Activated T-helper 1 cell treated with Interleukin-2 at 50 U/mL for 16 hours (primary cell): ENCODE measurements at places on chromosomes 7 and 10.

GRCh38 chr7:149706398-149706797, 67.0 kb downstream of the ZNF467 start:
- no peak for DNase-seq

DNA sequence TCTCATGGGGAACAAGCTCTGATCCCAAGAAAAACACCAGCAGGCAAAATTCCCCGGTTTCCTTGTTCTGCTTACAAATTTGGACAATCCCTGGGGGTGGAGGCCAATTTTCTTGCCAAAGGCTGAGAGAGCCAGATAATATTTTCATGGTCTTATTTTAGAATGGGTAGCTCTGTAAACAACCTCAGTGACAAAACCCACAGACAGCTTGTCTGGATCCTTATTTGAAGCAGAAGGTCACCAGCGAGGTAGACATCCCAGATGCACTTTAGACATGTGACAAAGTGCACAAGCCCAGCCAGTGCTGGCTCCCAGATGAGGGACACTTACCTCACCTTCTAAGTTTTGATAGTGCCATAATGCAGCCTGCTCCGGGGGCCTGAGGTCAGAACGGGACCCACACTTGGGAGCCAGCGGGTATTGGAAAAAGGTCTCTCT, 102.6 kb upstream of the DDC start:
- no peak for DNase-seq

DNA sequence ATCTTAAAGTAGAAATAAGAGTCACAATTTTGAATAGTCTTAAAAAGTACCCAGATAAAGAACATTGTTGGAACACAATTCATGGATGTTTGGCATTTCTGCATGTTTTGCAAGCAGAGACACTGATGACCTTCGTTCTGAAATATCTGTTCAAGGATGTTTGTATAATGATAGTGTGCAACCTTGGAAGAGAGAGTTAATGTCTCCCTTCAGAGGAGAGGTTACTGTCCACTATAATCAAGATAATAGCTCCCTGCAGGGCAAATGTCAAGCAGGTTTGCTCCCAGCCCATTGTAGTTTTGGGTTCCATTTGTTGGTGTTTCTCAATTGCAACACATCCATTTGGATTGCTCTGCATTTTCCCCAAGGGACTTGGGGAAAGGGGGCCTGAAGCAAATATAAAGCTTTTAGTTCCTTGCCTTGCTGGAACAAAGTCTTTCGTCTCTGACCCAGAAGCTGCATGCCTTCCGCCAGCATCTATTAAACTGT, 45.2 kb downstream of the COL1A2 start:
- DNase-seq = no peak

DNA sequence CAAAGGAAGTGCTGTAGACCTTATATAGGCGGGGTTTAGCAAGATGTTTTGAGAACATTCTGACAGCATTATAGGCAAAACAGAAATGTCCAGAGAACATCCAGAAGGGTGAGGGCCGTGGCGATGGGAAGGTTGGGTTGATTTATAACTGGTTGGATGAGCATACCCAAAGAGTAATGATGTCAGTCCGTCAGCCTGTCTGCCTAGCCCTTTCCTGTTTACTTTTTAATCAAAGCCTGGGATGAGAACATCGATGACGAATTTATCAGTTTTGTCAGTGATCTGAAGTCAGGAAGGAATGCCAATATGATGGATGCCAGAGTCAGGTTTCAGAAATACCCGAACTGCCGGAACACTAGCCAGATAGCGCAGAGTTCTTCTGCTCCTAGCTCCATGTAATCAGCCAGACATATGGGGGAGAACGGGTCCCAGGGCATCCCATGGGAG, 33.8 kb upstream of the TRIM8 start:
- DNase-seq = no peak

DNA sequence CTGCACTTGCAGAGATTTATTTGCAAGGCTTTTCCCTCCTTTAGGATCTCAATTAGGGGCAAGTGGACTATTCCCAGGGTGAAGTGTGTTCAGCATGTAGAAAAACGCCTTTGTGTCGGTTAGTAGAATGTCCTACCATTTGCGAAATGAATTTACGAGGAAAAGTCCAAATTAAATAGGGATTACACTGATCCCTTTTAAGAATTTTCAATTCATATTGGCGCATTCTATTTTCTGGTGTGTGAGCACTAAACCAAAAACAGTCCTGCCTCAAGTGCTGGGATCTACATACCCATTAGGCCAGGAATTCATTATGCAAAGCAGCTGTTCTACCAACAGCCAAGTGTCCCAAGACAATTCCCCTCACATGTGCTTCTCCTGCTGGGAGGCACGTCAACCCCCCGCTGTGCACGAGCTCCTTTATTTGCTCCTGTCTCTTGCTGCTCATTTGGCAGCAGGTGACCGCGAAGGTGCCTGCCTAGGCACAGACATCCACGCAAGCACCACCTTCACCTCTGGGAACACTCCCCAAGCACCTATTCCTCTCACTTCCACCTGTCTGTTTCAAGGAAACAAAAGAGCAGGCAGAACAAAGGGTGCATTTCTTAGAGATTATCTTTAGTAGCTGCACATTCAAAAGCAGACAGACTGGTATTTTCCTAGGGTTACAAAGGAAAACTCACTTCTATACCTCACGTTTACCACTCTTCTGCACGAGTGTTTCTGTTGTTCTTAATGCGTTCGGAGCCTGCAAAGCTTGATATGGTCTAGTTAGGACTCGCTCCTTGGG, 134.6 kb upstream of the FGFR2 start:
- no peak for DNase-seq

- no peak for DNase-seq
Observed at GRCh38 chr7:95886501-95887090, 114.2 kb downstream of the DYNC1I1 start.

- DNase-seq = no peak
Observed at GRCh38 chr7:29306319-29306991, 111.9 kb downstream of the CHN2 start.

- DNase-seq = no peak
Observed at GRCh38 chr7:109879287-109879828, 1211.6 kb upstream of the LRRN3 start.

GRCh38 chr10:42734536-42734935, 48.1 kb upstream of the BMS1 start:
- DNase-seq = no peak

DNA sequence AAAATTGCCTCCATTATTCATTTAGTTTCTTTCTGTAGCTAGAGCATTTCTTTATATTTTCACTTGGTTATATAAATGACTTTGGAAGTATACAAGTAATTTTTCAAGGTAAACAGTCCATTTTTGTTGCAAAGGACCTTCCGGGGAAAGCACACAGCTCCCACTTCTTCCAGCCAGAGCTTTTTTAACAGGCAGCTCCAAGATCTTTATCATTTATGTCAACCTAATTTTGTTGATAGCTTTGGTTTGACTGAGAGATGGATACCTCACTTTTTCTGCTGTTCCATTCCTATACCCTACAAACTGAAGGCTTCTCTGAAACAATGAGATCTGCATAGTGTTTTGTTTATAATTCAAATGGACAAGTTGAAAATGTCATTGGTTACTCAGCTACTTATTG, 49.3 kb upstream of the RAB11FIP2 start:
- DNase-seq = no peak

DNA sequence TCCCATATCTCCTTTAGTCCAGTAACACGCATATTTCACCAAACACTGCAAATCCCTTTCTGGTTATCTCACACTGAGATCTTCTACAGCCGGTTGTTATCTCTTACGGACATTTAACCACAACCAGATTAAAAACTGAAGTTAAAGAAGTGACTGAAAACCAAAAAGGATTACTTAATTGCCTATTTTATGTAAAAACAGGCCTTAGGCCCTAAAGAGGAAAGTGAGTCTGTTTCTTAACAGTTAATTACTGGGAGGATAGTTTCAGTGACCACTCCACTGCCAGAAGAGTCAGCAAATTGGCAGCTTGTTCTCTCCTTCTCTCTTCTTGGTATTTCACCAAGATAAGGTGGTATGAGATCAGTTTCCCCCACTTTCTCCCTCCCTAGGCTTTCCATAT, 161.9 kb upstream of the MEOX2 start:
- no peak for DNase-seq

GRCh38 chr10:101216207-101217043, 12.8 kb downstream of the LBX1 start:
- no peak for DNase-seq

GRCh38 chr7:127904670-127904985, 126.6 kb downstream of the LRRC4 start:
- DNase-seq = no peak

- DNase-seq = no peak
Observed at GRCh38 chr10:58919927-58920654, 256.4 kb upstream of the PHYHIPL start.

DNA sequence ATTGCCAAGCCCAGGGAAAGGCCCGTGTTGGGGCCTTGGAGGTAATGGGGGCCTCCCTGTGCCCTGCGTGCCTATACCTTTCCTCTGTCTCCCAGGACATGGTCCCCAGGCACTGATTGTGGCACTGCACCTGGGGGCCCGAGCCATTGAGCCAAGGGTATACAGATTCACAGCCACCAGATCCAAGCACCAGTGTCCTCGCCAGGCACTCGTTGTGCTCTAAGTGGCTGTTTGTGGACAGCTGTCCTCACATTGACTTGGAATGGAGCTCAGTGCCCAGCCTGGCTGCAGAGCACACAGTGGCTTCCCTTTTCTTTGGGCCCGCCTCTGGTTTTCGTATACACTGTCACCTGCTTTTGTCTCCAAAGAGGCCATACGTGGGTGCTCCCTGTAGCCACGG, 72.0 kb upstream of the BTBD16 start:
- no peak for DNase-seq

GRCh38 chr7:50696810-50697582, 85.7 kb downstream of the GRB10 start:
- no peak for DNase-seq

DNA sequence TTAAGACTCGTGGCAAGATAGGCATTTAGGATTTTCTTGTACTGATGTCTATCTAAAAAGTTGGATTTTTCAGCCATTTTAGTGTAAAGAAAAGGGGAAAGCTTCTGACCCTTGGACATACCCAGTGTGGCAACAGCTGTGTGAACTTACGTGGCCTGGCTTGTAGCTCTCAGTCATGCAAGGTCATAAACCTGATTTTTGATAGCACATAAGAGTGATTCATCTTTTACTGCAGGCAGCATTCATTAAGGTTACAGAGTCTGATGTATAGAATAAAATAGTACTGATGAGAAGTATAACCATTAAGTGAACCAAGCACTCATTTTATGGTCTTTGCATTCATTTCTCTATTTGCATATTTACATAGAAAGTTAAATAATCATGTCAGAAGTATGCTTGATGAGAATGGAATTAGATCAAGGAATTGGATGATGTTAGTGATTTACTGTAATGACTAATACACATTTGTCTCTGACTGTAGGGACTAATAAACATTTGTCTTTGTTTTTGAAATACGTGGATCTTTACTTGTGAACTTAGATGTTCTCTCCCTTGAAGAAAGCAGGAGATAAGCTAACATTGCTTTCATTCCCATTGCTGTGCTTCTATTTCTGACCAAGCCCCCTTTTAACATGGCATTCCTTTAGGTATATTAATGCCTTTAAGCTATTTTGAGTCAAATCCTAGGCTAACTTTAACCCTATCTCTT, 88.2 kb downstream of the GSDME start:
- no peak for DNase-seq

DNA sequence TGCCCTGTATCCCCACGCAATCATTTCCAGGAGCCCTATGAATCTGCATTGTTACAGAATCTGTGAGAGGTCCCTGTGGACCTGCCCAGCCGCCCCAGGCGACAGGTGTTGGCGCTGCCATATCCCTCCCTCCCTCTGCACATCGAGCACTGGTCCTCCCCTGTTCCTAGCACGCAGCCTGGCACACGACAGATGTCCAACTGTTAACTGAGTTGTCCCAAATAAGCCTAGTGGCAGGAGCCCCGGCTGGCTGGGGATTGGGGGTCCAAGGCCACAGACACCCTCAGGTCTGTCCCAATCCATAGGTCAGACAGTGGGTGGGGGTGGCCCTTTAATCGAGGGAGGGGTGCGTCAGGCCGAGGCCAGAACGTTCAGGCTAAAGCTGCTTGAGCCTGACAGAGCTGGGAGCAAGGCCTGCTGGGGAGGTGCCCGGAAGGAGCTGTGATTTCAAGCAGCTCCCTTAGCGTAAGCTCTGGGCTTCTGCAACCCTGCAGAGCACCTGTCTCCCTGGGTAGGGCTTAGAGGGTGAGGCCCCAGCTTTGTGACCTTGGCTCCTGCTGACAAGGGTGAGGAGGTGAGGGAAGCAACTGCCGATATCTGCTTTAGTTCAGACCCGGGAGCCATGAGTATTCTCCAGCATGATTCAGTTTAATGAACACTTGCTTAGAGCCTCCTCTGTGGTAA, 40.1 kb downstream of the ADRA2A start:
- no peak for DNase-seq

GRCh38 chr7:30907527-30908267, 4.0 kb upstream of the AQP1 start:
- DNase-seq = no peak

- no peak for DNase-seq
Observed at GRCh38 chr7:122543891-122544290, 155.0 kb downstream of the RNF133 start.

GRCh38 chr7:22586786-22587140, 86.8 kb upstream of the STEAP1B start:
- DNase-seq = no peak

DNA sequence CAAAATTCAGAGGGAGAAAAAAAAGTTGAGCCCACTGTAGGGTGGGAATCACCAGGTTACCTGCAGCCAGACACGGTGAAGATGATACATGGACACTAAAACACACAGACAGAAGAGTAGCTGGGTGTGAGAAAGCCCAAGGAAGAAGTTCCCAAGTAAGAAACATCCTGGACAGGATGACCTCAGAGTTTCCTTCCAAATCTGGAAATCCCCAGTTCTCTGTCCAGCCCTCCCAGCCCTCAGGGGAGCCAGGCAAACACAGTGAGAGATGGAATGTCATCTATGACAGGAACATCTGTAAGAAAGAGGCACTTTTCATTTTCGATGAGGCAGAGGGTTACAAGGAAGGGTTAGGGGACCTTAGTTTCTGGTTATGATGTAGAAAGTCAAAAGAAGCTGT, 125.1 kb upstream of the LYZL1 start:
- no peak for DNase-seq

GRCh38 chr10:84537447-84537931, 209.1 kb downstream of the CCSER2 start:
- DNase-seq = no peak

DNA sequence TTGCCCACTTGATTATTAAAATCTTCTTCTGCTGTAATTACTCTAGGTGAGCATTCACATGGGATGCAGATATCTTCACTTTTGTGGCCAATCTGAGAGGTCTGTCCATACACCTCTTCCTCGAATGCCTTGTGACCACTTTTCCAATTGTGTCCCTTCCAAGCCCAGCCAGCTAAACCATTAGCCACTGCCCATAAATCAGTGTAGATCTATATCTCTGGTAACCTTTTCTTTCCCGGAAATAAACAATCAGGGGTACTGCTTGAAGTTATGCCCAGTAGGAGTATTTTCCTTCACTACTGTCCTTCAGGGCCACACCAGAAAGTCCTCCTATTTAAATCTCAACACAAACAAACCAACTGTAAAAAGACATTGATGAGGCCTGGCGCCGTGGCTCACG, 104.6 kb upstream of the KCNMA1 start:
- DNase-seq = no peak

- DNase-seq = no peak
Observed at GRCh38 chr10:12422189-12422588, 72.8 kb downstream of the CAMK1D start.
